ENCODE measurements at places on chromosomes 6 and 20. TPM values are rescaled to one million over a fixed set of nuclear protein-coding genes. Genes with fewer than 3 reads are reported as not detected.

Gene FNDC1
- total RNA-seq = not detected

Gene GABRR1
- not detected for total RNA-seq

Gene MARCKS
- total RNA-seq = 2.6 TPM

Gene OGFR
- 53.9 TPM for total RNA-seq

Gene WFDC12
- not detected for total RNA-seq

Gene HLA-DQA1
- total RNA-seq = 6.6 TPM

Gene CD24
- total RNA-seq = 1.7 TPM

Gene SYTL3
- 33.6 TPM for total RNA-seq

Gene LY6G5C
- total RNA-seq = 2.3 TPM

Gene C6orf58
- total RNA-seq = not detected

Gene SDC4
- 102 TPM for total RNA-seq

Gene EDN3
- total RNA-seq = not detected

- DNase-seq = no peak
These were observed 72.4 kb upstream of the BACH2 start for GRCh38 chr6:90369024-90369519.

GRCh38 chr20:8394308-8394945 lies 262.4 kb downstream of the PLCB1 start:
- DNase-seq = no peak

GRCh38 chr6:52526634-52527033 lies 50.2 kb downstream of the TRAM2 start:
- no peak for DNase-seq

DNA sequence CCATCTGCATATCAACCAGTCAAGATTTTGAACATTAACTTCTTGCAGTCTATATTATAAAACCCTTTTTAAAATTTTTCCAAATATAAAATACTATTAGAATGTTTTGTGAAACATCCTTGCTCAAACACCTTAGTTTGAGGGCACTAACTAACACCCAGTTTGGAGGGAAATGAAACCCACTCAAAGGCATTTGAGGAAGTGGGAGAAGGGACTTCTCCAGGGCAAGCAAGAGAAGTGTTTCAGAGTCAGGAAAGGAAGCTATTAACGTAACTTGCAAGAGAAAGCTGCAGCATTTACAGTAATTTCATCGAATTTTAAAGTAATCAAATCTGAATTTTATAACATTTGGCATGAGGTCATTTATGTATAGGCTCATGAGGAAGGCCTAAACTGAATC lies 21.3 kb downstream of the MTFR2 start:
- DNase-seq = no peak

DNA sequence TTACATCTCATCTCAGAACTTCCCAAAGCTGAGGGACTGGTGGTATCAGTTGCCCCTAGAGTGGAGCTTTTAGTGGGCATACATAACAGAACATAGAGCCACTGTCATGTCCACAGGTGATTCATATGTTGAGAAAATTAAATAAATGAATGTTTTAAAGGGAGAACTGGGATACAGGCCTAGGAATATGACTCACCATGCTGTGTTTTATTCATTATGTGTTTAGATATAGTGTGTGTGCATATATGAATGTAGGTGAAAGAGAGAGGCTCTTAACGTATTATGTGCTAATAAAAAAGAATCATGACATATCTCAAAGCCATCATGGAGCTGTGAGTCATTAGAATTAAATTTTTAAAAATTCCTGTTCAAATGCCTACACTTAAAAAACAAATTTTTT lies 332.2 kb upstream of the RSPO3 start:
- DNase-seq = no peak

- no peak for DNase-seq
These were observed 1289.3 kb downstream of the HACE1 start for GRCh38 chr6:103570431-103570830.

- DNase-seq = no peak
These were observed 91.2 kb downstream of the ANKRD60 start for GRCh38 chr20:58137236-58137635.

- DNase-seq = no peak
These were observed 292.6 kb upstream of the MARCKS start for GRCh38 chr6:113564371-113565171.

DNA sequence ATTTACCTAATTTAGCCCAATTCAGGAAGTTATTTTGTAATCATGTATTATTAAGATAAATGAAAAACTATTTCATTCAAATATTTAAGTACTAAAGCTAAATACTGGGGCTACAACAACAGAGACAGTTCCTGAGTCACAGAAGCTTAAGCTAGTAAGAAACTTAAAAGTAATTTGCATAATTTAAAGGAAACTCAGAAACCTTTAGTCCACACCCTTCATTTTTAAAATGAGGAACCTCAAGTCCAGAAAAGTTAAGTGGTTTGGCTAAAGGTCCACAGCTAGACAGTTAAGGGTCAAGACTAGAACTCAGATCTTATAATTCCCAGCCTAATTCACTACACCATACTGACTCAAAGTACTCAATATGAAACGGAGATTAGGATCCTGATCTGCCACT lies 7.2 kb downstream of the LMBRD1 start:
- DNase-seq = no peak

DNA sequence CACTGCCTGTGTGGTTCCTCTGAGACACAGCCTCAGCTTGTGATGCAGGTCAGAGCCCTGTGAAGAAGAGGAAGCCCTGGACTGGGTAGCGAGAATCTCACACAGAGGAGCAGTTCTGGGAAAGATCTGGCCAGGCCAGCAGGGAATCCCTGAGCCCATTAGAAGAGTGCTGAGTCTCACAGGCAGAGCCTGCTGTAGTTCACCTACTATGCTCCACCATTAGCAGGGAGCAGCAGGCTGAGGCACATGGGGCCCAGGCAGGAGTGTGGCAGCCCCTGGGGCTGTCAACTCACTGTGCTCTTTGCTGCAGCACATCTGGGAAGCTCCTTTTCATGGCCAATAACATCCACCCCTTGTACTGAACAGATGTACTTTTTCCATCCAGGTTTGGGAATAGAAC lies 146.8 kb upstream of the B3GAT2 start:
- DNase-seq = no peak

GRCh38 chr6:56914798-56915658 lies 39.9 kb upstream of the BEND6 start:
- DNase-seq = no peak

- no peak for DNase-seq
These were observed 41.9 kb downstream of the ZFAND3 start for GRCh38 chr6:37861452-37861851.

DNA sequence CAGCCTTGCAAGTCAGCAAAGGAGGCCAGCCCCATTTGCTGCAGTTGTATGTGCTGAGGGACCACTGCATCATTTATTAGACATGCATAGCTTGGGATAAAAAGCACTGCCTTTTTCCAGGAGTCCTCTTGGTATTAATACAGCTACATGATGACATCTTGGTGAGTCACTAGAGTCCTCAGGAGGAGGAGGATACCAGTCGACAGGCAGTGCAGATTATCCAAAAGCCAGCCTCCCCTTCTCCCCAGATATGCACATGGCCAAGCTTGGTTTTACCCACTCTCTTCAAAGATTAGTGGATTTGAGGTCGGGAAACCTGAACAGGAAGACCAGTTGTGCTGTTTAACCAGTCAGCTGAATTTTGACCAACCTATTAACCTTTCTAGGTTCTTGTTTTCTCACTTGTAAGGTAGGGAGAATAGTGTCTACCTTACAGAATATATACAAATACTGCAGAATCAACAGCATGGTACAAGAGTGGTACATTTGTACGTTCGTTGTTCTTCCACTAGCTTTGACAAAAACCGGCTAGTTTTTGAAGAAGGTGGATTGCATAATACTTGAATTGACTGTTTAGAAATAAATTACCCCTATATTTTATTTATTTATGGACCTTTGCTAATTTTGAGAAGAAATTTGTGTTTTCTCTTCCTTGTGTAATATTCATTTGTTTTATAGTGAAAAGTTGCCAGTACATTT lies 31.9 kb downstream of the VAPB start:
- no peak for DNase-seq
